ENCODE measurements at places on chromosomes 7 and 10. TPM values are rescaled to one million over a fixed set of nuclear protein-coding genes. Genes with fewer than 3 reads are reported as not detected.

- H3K4me1 ChIP-seq: peaks cover 8% of the 10 kb centered on the region
- no peak overlapping the region for H3K4me3 ChIP-seq
- no peak for DNase-seq
Measured at GRCh38 chr10:84172467-84173356, 889 bp upstream of the GPR15LG start.

CPED1 gene
- total RNA-seq: not detected

DNA sequence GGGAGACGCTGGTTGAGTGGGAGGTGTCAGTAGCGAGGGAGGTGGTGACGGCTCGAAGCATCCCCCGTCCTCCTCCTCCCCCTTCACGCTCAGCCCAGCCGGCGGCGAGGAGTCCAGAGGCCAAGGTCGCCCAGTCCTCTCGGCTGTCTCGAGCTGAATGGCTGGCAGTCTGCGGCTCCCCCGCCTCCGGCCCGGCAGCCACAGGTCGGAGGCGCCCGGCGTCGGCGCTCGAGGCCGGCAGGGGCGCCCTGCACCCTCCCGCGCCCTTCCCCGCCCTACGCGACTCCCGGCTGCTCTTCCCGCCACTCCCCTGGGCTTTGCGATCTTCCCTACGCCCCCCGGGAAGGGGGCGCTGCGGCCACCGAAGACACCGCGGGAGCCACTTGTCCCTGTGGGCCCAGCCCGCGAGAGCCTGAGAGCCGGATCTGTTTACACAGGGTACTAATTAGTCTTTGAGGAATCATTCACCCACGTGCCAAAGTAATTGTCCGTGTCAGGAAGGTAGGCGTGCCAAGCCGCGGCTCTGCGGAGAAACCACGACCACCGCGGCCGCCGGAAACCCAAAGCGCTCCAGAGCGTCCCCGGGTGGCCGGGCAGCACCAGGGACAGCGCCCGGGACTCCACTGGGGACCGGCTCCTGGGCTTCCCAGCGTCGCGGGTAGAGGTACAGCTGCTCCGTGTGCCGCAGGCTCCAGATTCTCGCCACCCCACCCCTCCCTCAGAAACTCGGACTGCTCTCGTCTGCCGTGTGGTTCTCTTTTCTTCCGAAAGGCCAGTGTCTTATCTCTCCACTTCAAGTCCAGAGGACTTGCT is at the start of gene NXPH1:
NXPH1 (plus strand) TSS at position 133 of the 813 bp plus-strand sequence.
- H3K27ac ChIP-seq: no peak within 1 kb of the TSS
- peaks cover 2% of the 10 kb centered on the region for H3K36me3 ChIP-seq
- peaks cover 74% of the 10 kb centered on the region for H3K27me3 ChIP-seq
- DNase-seq: no peak
- H3K4me1 ChIP-seq: peaks cover 17% of the 10 kb centered on the region

DNA sequence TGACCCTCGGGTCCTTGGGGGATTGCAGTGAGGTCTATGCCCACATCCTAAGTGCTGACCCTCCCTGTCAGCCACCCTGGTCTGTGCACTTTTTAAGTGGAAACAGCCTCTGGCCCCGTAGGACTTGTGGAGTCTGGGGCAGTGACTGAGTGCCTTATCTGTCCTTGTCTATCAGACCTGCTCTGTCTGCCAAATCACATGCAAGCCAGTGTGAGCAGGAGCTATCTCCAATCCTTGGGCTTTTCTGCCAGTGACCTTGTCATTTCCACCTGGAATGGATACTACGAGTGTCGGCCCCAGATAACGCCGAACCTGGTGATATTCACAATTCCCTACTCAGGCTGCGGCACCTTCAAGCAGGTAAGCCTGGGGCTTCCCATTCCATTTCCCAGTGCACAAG is 62.7 kb downstream of the C10orf120 start:
- no peaks in the 10 kb centered on the region for H3K4me1 ChIP-seq
- no peak for DNase-seq

MRPS16 gene
- 155 TPM for total RNA-seq

- no peak overlapping the region for H3K4me3 ChIP-seq
- H3K27ac ChIP-seq: no peak overlapping the region
- no peak for DNase-seq
- H3K27me3 ChIP-seq: no peaks in the 10 kb centered on the region
Measured at GRCh38 chr7:4786015-4786414, 10.6 kb downstream of the AP5Z1 start.

DNA sequence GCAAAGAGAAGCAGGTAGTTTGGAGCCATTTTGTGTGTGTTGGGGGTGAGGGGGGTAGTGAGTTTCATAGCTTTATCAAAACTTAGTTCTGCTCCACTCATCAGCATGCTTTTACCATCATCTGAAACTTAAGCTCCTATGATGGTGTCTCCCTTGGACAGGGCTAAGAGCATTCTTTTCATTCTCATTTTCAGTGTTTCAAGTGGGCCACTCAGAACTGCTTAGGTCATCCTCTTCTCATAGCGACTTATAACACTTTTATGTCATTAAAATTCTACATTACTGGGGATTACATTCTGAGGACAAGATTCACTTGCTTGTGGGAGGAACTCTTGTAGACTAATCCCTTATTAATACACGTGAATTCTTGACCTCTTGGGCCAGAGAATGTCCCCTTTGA is 649.4 kb downstream of the SUGCT start:
- no peak overlapping the region for H3K4me3 ChIP-seq
- H3K4me1 ChIP-seq: no peaks in the 10 kb centered on the region
- H3K36me3 ChIP-seq: no peaks in the 10 kb centered on the region
- DNase-seq: no peak

- no peak overlapping the region for H3K27ac ChIP-seq
- H3K4me3 ChIP-seq: no peak overlapping the region
Measured at GRCh38 chr10:25758041-25758457, 176.0 kb upstream of the MYO3A start.

DNA sequence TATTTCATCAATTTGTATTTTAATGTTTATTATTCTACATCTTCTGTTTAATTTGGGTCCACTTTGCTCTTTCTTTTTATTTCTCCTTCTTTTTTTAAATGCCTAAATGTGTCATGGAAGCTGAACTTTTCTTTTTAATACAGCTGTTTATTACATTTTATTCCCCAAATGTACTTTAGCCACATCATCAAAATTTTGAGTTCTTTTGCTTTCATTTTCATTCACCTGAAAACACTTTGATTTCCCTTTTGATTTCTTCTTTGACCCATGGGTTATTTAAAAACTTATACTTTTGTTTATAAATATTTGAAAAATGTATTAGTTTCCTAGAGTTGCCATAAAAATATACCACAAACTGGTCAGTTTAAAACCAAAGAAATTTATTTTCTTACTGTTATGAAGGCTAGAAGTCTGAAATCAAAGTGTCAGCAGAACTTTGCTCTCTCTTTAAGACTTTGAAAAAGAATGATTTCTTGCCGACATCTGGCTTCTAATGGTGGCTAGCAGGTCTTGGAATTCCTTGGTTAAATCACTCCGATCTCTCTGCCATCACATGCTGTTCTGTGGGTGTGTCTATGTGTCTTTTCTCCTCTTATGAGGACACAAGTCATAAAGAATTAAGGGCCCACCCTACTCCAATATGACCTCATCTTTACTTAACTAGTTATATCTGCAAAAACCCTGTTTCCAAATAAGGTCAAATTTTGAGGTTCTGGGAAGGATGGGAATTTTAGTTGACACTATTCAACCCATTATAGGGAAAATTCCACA is 225.5 kb downstream of the ANKRD7 start:
- no peak overlapping the region for H3K4me3 ChIP-seq
- H3K4me1 ChIP-seq: no peaks in the 10 kb centered on the region
- H3K36me3 ChIP-seq: no peaks in the 10 kb centered on the region
- no peaks in the 10 kb centered on the region for H3K27me3 ChIP-seq

IL15RA gene
- 27.8 TPM for total RNA-seq

GRCh38 chr7:81234896-81235295 is 316.0 kb upstream of the SEMA3C start:
- H3K4me1 ChIP-seq: no peaks in the 10 kb centered on the region
- peaks cover 3% of the 10 kb centered on the region for H3K27me3 ChIP-seq
- H3K36me3 ChIP-seq: no peaks in the 10 kb centered on the region

DNA sequence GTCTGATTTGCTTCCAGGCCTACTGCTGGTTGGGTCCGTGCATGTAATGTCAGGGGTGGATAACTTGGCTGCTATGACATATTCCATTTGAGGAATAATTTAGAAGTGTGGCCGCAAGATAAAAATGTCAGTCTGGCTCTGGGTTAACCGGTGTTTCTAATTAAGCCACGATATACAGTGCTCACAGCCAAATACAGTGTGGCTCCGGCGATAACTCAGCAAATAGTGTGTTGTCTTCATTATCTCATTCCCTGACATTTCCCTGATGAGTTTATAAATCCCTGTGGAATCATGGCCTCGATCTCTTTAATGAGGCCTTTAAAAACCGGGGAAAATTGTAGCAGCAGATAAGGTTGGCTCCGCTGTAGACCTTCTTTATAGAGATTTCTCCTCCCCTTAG is 1125.0 kb downstream of the TYW1 start:
- no peak overlapping the region for H3K4me3 ChIP-seq
- H3K27ac ChIP-seq: no peak overlapping the region
- no peak for DNase-seq
- no peaks in the 10 kb centered on the region for H3K4me1 ChIP-seq
- H3K27me3 ChIP-seq: no peaks in the 10 kb centered on the region

PTPN12 gene
- total RNA-seq: 9.8 TPM

INTS15 gene
- total RNA-seq: 35.0 TPM

- H3K4me3 ChIP-seq: no peak overlapping the region
- no peaks in the 10 kb centered on the region for H3K4me1 ChIP-seq
- DNase-seq: no peak
Measured at GRCh38 chr7:149304006-149304405, 42.0 kb downstream of the ZNF783 start.

DNA sequence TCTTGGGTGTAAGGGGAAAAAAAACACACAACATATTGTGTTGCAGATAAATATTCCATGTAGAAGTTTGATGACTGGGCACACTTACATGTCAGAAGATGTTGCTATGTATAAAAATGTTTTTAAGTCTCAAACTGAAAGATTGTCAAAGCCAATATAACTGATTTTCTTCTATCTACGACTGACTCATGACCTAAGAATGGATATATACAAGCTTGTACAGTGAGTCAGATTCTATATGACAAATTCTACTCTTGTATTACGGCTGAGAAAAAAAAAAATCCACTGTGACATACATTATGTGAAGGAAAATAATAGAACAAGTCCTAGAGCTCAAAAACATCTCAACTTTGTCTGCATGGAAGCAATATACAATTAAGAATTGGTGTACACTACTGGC is 343.0 kb upstream of the PCDH15 start:
- no peaks in the 10 kb centered on the region for H3K4me1 ChIP-seq
- H3K27ac ChIP-seq: no peak overlapping the region
- H3K27me3 ChIP-seq: peaks cover 4% of the 10 kb centered on the region
- no peak overlapping the region for H3K4me3 ChIP-seq

ZNF789 gene
- 12.6 TPM for total RNA-seq

SMKR1 gene
- 6.1 TPM for total RNA-seq

DNA sequence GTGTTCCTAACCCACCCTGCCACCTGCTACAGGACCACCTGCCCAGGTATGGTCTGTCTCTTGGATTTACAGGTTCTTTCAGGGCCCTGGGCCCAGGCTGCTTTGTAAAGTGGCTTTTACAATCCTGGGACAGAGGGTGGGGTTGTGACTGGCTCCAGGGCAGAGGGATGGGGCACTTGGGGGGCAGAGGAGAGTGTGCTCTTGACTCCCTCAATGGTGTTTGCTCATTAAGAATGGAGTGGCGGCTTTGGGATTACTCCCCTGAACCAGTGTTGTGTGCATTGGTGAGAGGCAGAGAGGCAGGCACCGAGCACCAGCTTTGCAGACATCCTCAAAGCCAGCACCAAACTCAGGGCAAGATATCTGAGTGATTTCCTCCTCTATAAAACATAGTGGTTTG is 43.5 kb downstream of the VWA2 start:
- no peak overlapping the region for H3K4me3 ChIP-seq
- H3K27me3 ChIP-seq: no peaks in the 10 kb centered on the region
- no peaks in the 10 kb centered on the region for H3K36me3 ChIP-seq
- DNase-seq: no peak

DNA sequence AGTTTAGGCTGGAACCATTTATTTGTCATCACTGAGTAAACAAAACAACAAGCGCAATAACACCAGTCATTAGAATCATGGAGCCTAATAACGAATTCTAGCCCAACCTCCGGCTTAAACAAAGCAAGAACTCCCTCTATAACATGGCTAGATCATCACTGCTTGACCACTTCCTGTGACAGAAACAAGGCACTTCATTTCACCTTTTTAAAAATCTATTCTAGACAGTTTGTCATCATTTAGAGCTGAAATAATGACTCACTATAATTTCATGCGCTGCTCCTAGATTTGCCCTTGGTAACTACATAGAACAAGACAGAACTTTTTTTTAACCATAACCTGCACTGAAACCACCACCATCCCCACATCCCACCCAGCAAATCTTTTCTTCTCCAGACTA is 81.3 kb downstream of the OSBPL3 start:
- H3K4me1 ChIP-seq: peaks cover 63% of the 10 kb centered on the region
- no peak for DNase-seq
- H3K4me3 ChIP-seq: no peak overlapping the region
- H3K36me3 ChIP-seq: peaks cover 8% of the 10 kb centered on the region

DNA sequence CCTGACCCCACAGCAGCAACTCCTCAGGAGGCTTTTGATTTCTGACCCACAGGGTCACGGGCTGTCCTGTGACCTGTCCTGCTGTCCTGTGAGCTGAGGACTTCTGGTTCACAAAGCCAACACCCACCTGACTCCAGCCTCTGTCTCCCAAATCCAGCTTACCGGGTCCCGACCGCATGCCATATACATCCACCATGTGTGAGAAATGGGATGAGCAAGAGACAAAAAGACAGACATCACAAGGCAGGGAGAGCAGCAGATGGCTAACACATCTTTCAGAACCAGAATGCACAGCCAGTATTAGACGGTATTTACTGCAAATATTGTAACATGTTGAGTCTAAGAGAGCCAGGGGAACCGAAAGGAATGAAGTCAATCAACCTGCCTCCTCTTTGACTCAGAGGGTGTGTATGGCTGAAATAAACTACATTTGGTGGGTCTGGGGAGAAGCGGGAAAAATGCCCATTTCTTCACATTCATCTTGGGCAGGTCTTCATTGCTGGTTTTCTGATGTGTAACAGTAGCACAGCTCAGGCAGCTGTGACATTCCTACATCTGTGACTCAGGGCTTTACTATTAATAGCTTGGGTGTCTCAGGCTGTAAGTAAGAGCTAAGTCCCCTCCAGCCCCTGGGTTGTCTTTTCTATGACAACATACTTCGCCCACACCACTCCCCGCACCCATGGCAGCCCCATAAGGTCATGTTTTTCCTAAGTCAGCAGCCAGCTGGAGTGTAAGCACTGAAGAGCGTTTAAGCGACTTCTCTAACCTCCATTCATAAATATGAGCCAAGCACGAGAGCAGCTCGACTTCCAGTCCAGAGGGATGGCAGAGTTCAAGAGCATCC is 25.0 kb downstream of the ABLIM1 start:
- H3K27ac ChIP-seq: no peak overlapping the region
- H3K27me3 ChIP-seq: peaks cover 48% of the 10 kb centered on the region
- no peak overlapping the region for H3K4me3 ChIP-seq
- H3K4me1 ChIP-seq: peaks cover 21% of the 10 kb centered on the region
- no peak for DNase-seq
